ENCODE measurements at places on chromosomes 6 and 20.

DNA sequence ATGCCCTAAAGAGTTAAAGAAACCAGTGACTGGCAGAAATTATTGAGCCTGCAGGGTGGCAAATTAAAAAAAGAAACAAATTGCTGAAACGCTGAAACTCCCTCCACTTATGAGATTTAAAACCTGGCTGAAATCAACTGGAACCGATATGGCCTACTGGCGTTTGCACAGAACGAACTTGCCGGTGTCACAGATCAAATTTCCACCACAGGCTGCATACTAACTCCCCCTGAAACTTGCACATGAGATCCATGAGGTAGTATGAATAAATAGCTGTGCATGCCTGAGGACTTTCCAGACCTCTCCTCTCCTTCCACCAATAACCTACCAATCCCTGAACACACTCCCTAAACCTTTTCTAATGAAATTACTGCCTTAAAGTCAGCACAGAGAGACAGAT, 150.4 kb downstream of the RNGTT start:
- DNase-seq: no peak

DNA sequence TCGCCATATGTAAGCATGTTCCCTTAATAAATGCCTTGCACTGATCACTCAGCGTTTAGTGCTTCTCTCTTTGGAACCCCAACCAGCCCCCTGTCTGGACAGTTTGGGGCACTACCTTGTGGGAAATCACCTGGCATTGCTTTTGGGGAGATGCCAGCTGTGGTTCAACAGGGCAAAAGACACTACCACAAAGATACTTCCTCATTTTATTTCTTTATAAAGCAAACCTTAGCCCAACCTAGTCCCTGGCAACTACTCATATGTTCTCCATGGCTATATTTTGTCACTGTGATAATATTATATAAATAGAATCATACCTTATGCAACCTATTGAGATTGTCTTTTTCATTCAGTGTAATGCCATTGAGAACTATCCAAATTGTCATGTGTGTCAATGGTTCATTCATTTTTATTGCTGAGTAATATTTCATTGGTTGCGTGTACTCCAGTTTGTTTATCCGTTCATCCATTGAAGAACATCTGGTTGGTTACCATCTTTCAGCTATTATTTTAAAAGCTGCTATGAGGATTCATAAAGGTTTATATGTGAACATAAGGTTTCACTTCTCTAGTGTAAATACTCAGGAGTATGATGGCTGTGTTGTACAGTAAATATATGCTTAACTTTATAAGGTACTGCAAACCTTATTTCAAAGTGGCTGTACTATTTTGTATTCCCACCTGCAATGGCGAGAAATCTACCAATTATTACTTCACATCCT, 114.8 kb downstream of the MOXD1 start:
- DNase-seq: no peak

DNA sequence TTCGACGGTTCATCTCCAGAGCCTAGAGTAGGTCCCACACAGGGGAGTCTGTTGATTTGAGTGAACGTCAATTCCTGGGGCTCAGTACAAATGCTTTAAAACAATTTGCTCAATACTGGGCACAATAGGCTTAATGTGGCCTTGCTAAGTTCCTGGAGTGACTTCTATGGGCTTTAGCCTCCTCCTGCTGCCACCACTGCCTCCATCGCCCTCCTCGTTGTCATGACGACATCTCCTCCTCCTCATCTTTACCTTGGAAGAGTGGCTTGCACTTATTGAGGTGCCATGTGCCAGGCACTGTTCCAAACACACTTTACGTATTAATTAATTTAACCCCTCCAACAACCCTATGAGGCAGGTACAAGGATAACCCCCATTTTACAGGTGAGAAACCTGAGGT, 11.8 kb upstream of the ZMYND8 start:
- no peak for DNase-seq

- DNase-seq: no peak
These were observed 48.0 kb downstream of the NFATC2 start for GRCh38 chr20:51494241-51495110.

GRCh38 chr6:35552285-35552917, 39.7 kb upstream of the TULP1 start:
- no peak for DNase-seq

DNA sequence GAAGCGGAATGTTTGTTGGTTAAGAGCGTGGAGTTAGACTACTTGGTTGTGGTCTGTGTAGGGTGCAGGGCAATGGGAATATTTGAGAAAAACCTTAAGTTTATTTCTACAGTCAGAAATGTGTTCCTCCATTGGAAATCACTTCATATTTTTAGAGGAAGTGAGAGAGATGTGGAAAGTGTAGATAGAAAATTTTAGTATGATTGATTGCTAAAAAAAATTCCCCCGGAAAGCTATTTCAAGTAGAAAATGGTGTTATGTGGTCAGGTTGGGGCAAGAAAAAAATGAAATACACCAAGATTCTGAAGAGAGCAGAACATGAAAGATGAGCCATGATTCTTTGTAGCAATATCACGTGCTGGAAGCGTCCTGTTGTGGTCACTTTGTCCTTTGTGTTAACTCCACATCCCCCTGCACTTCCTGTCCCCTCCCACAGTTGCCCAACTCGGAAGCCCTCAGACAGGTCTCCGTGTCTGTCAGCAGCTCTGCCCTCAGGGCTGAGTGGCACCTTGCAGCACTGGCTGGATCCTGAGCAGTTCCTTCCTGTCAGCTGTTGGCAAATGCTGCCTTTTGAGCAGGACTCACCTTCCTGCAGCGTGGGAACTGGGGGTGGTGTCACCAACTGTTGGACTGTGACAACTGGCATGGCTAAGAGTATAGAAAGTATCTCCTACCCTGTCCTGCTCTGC, 137.5 kb upstream of the SLC24A3 start:
- no peak for DNase-seq

- DNase-seq: no peak
These were observed 37.0 kb downstream of the BCKDHB start for GRCh38 chr6:80143419-80143937.

DNA sequence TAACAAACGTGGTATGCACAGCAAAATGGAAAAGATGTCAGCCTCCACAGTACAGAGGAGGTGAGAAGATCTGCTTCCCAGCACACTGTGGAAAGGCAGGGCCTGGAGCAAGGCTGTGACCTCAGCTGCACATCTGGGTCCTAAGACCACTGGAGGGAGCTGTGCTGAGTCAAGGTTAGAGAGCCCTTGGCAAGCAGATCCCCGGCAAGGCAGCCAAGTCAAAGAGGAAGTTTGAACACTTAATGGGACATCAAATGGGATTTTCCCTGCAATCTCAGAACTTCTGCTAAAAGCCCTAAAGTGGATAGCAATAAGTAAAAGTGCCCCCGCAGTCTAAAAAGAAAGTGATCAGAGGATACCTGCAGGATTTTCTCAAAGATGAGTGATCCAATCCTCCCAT, 39.5 kb downstream of the UNC5CL start:
- DNase-seq: no peak

Measured in hypothalamus (tissue), 51 donors.